Endothelial cell of coronary artery (primary cell): ENCODE measurements at places on chromosomes 6 and 20. TPM values are rescaled to one million over a fixed set of nuclear protein-coding genes. Genes with fewer than 3 reads are reported as not detected.

Gene RAB5IF
- 63.7 and 84.9 TPM in 2 replicates for total RNA-seq

Gene ENPP3
- 0.09 and 0.19 TPM in 2 replicates for total RNA-seq

Gene OPRM1
- total RNA-seq = not detected in 2 replicates

Gene SLC22A23
- 4.4 and 9.0 TPM in 2 replicates for total RNA-seq

Gene DYNLRB1
- 46.1 and 59.9 TPM in 2 replicates for total RNA-seq

Gene ZC3H12D
- total RNA-seq = under 0.01 TPM in 2 replicates

Gene TPD52L1
- total RNA-seq = 2.9 and 3.3 TPM in 2 replicates

Gene MAK
- total RNA-seq = not detected in 2 replicates

Gene HLA-DQA1
- total RNA-seq = not detected in 2 replicates

Gene STX11
- total RNA-seq = 5.7 and 10.4 TPM in 2 replicates

Gene ITCH
- 61.3 and 93.5 TPM in 2 replicates for total RNA-seq

Gene SEL1L2
- not detected in 2 replicates for total RNA-seq

Gene SNPH
- 7.6 and 11.5 TPM in 2 replicates for total RNA-seq

Gene TRIM26
- 23.8 and 25.6 TPM in 2 replicates for total RNA-seq

Gene RIMS1
- 0.09 and 14.0 TPM in 2 replicates for total RNA-seq

Gene COL11A2
- total RNA-seq = 0.09 and 0.19 TPM in 2 replicates

Gene HTR1E
- total RNA-seq = not detected in 2 replicates

Gene RIPOR2
- 0.28 TPM in 1 of 2 replicates, not detected in the other for total RNA-seq

Gene PRICKLE4
- total RNA-seq = 1.3 and 2.0 TPM in 2 replicates

Gene ZC2HC1B
- not detected in 2 replicates for total RNA-seq

Gene TTK
- 7.6 and 17.1 TPM in 2 replicates for total RNA-seq

Gene JPH2
- total RNA-seq = 0.09 TPM in 1 of 2 replicates, not detected in the other

Gene CD83
- 0.19 and 0.63 TPM in 2 replicates for total RNA-seq

Gene MTO1
- total RNA-seq = 19.2 and 27.9 TPM in 2 replicates

Gene GOPC
- 25.1 and 33.1 TPM in 2 replicates for total RNA-seq

Gene DEFB124
- not detected in 2 replicates for total RNA-seq

Gene DLL1
- 0.75 and 2.4 TPM in 2 replicates for total RNA-seq

Gene BACH2
- 0.09 and 0.27 TPM in 2 replicates for total RNA-seq

Gene ADGRF1
- total RNA-seq = not detected in 2 replicates

Gene PSMB1
- total RNA-seq = 303 and 359 TPM in 2 replicates

Gene AKAP7
- 1.6 and 2.1 TPM in 2 replicates for total RNA-seq

Gene SLPI
- total RNA-seq = 0.19 TPM in 1 of 2 replicates, not detected in the other

Gene RBBP8NL
- total RNA-seq = not detected in 2 replicates

Gene RAET1L
- total RNA-seq = not detected in 2 replicates

Gene POM121L2
- total RNA-seq = not detected in 2 replicates

Gene SLC22A7
- total RNA-seq = not detected in 2 replicates

Gene LY86
- total RNA-seq = not detected in 2 replicates

Gene C6orf58
- total RNA-seq = 0.18 TPM in 1 of 2 replicates, not detected in the other

Gene SLC17A4
- not detected in 2 replicates for total RNA-seq

Gene ECT2L
- total RNA-seq = not detected in 2 replicates

Gene UBD
- total RNA-seq = 1.2 and 4.9 TPM in 2 replicates

Gene TBC1D20
- 20.1 and 24.7 TPM in 2 replicates for total RNA-seq

Gene ECI2
- 130 and 148 TPM in 2 replicates for total RNA-seq

Gene RNF182
- total RNA-seq = under 0.01 TPM in 2 replicates

Gene GRM1
- total RNA-seq = under 0.01 TPM in 2 replicates

Gene GSTA1
- total RNA-seq = not detected in 2 replicates

Gene HLA-DPA1
- total RNA-seq = 1.9 and 3.5 TPM in 2 replicates

Gene ACAT2
- 12.9 and 37.0 TPM in 2 replicates for total RNA-seq

Gene DDRGK1
- total RNA-seq = 26.1 and 37.9 TPM in 2 replicates

Gene KIF6
- total RNA-seq = not detected in 2 replicates

Gene FOXQ1
- not detected in 2 replicates for total RNA-seq

Gene KLC4
- total RNA-seq = 13.4 and 17.2 TPM in 2 replicates

Gene B3GALT4
- total RNA-seq = 2.1 and 3.3 TPM in 2 replicates

Gene CENPQ
- 3.9 and 5.9 TPM in 2 replicates for total RNA-seq

Gene CST7
- total RNA-seq = not detected in 2 replicates

Gene C6orf47
- total RNA-seq = 18.3 and 21.0 TPM in 2 replicates
